Astrocyte (in vitro differentiated cells and primary cell): ENCODE measurements at places on chromosomes 4 and X. TPM values are rescaled to one million over a fixed set of nuclear protein-coding genes. Genes with fewer than 3 reads are reported as not detected.

The TBX22 gene
- not detected in 2 replicates for total RNA-seq

The SORBS2 gene
- 96.1 and 97.4 TPM in 2 replicates for total RNA-seq

DNA sequence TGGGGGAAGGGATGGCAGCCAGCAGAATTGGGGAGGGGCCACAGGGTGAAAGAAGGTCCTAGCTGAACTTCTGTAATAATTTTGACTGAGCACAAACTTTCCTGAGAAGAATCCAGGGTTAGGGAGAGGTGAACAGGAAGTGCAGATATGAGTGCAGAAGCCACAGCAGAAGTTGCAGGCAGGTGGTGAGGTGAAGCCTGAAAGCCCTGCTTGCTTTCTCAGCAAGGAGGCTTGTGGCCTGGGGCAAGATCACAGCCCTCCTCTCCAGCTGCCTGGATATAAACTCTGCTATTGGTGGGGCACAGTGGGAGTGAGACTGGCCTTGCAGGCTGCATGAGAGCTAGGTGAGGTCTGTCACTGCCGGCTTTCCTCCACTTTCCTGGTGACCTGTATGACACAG, 44.1 kb upstream of the UPRT start:
- H3K36me3 ChIP-seq, result no peaks in the 10 kb centered on the region
- H3K27me3 ChIP-seq, result no peaks in the 10 kb centered on the region
- no peak for DNase-seq
- no peak overlapping the region for H3K4me3 ChIP-seq

GRCh38 chr4:152462047-152462446, 73.8 kb downstream of the FBXW7 start:
- H3K27ac ChIP-seq, result peak overlapping the region; percentile 8
- H3K4me1 ChIP-seq, result no peaks in the 10 kb centered on the region
- no peaks in the 10 kb centered on the region for H3K27me3 ChIP-seq
- no peak overlapping the region for H3K4me3 ChIP-seq
- DNase-seq, result no peak

GRCh38 chr4:4328840-4329239, 38.8 kb downstream of the ZBTB49 start:
- H3K4me1 ChIP-seq, result no peaks in the 10 kb centered on the region
- H3K36me3 ChIP-seq, result no peaks in the 10 kb centered on the region
- H3K27me3 ChIP-seq, result no peaks in the 10 kb centered on the region
- no peak overlapping the region for H3K27ac ChIP-seq
- H3K4me3 ChIP-seq, result no peak overlapping the region

- no peak overlapping the region for H3K4me3 ChIP-seq
- DNase-seq, result no peak
- H3K4me1 ChIP-seq, result no peaks in the 10 kb centered on the region
- no peaks in the 10 kb centered on the region for H3K27me3 ChIP-seq
- H3K27ac ChIP-seq, result no peak overlapping the region
- no peaks in the 10 kb centered on the region for H3K36me3 ChIP-seq
Measured at GRCh38 chrX:153921070-153921469, 5.0 kb downstream of the ARHGAP4 start.

DNA sequence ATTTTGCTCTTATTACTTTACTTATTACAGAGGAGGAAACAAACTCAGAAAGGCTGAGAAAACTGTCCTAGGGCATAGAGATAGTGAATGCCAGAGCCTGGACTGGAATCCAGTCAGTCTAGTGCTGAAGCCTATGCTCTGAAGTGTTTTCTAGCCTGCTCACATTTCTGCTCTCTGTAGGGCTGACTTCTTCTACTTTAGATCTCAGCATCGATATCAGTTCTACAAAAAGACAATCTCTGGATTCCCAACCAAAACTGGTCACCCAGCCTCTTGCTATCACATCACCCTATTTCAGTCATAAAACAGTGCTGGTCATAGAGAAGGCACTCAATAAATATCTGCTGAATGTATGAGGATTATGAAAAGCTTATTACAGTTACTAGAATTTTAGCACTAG, 87.2 kb downstream of the FAM13A start:
- H3K4me1 ChIP-seq, result no peaks in the 10 kb centered on the region
- no peak for DNase-seq
- no peak overlapping the region for H3K27ac ChIP-seq
- H3K36me3 ChIP-seq, result no peaks in the 10 kb centered on the region
- no peaks in the 10 kb centered on the region for H3K27me3 ChIP-seq

The MAP3K15 gene
- total RNA-seq, result 1.2 and 2.1 TPM in 2 replicates

- H3K4me3 ChIP-seq, result no peak overlapping the region
- no peaks in the 10 kb centered on the region for H3K4me1 ChIP-seq
- peak; percentile 12 for DNase-seq
- H3K36me3 ChIP-seq, result no peaks in the 10 kb centered on the region
- H3K27ac ChIP-seq, result no peak overlapping the region
Measured at GRCh38 chrX:18598413-18598812, 73.5 kb downstream of the RS1 start.

DNA sequence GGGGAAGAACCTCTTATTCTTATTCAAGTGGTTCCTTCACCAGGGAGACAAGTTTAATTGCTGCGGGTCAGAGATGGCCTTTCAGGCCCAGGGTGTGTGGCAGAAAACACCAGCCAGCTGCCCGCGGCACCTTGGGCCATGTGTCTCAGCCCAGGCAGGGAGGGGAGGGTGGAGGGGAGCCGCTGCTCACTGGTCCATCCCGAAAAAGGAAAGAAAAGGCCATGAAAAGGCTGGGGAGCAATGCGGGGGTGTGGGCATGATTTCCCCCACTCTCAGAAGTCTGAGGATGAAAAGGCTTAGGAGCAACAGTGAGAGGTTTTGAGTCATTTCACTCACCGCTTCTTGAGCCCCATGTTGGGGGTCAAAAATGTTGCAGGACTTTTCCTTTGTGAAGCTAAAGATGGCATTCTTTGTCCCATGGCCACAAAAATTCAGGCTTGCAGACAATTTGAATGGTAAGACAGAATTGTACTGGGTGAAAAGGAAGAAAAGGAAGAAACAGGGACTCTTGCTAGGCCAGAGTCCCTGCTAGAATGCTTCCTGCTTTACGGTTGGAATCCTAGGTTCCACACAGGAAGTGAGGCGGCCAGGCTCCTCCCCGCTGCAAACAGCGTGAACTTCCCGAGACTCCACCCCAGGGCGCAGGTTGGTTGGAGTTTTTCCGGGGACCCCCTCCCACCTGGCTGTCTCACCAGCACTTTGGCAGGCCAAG, 17.4 kb upstream of the FAM47E start:
- no peak overlapping the region for H3K4me3 ChIP-seq
- H3K27me3 ChIP-seq, result no peaks in the 10 kb centered on the region
- H3K27ac ChIP-seq, result no peak overlapping the region
- H3K36me3 ChIP-seq, result no peaks in the 10 kb centered on the region

DNA sequence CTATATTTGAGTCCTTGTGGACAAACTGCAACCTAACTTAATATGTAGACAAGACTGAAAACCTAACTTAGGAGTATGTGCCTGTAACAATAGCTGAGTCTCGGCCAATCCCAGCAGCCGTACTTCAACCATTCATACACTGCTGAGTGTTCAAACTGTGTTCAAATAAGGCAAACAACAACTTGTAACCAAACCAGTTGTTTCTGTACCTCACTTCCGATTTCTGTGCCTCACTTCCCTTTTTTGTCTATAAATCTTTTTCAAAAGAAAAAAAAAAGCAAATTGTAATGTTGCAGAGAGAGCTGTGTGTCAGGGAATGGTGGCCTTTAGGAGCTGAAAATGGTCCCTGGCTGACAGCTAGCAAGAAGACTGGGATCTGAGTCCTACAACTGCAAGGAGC, 46.0 kb downstream of the GEMIN8 start:
- no peaks in the 10 kb centered on the region for H3K27me3 ChIP-seq
- no peaks in the 10 kb centered on the region for H3K36me3 ChIP-seq
- no peak overlapping the region for H3K27ac ChIP-seq
- no peaks in the 10 kb centered on the region for H3K4me1 ChIP-seq

The TREX2 gene
- 0.36 TPM in 1 of 2 replicates, not detected in the other for total RNA-seq

The XPNPEP2 gene
- not detected in 2 replicates for total RNA-seq

GRCh38 chrX:24646006-24646405, 1.1 kb downstream of the PCYT1B start:
- H3K27ac ChIP-seq, result no peak overlapping the region
- no peaks in the 10 kb centered on the region for H3K4me1 ChIP-seq
- peak overlapping the region; percentile 52 for H3K4me3 ChIP-seq

DNA sequence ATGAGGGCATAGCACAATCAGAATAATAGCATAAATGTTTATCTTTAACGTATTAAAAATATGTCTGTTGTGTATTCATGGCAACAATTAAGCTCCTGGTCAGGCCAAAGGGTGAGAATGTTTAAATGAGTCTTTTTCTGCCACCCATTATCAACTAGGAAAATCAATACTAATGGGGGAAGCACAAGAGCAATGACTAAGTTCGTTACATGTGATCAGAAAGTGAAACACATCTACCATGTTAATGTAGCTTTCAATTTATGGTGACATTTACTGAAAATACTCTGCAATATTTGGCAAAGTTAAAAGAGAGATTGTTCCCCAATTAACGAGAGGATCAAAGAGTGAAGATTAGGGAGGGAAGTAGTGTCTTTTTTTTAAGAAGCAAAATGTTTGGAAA, 143.7 kb downstream of the NAA11 start:
- no peak overlapping the region for H3K27ac ChIP-seq
- no peaks in the 10 kb centered on the region for H3K27me3 ChIP-seq
- no peaks in the 10 kb centered on the region for H3K36me3 ChIP-seq
- DNase-seq, result no peak
- no peaks in the 10 kb centered on the region for H3K4me1 ChIP-seq
- H3K4me3 ChIP-seq, result no peak overlapping the region

The DMP1 gene
- total RNA-seq, result 0.10 and 0.11 TPM in 2 replicates

DNA sequence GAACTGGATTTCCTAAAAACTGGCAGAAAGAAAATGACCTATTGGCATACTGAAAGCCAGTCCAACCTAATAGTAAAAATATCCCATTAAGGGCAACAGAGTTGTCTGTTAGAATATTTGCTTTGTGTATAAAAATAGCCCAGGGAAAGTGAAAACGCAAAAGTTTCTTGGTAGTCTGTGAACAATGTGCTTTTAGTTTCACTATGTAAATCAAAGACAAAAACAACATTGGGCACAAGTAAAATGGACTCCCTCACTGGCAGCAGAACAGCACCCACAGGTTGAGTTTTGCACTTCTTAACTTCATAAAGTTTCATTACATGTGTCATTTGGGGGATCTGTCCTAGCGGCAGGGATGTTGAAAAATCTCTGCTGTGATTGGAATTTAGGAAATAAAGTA, 4.3 kb upstream of the FGG start:
- no peaks in the 10 kb centered on the region for H3K36me3 ChIP-seq
- no peak overlapping the region for H3K27ac ChIP-seq
- DNase-seq, result no peak
- H3K4me1 ChIP-seq, result no peaks in the 10 kb centered on the region

DNA sequence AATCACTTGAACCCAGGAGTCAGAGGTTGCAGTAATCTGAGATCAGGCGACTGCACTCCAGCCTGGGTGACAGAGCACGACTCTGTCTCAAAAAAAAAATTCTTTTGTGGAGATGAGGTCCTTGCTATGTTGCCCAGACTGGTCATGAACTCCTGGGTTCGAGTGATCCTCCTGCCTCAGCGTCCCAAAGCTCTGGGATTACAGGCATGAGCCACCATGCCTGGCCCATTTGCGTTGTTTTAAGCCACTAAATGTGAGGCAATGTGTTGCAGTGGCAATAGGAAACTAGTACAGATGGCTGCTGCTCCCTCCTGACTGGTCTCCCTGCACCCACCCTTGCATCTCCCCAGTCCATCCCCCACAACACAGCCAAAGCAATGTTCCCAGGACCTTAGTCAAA, 40.0 kb upstream of the APLN start:
- no peaks in the 10 kb centered on the region for H3K36me3 ChIP-seq
- H3K27me3 ChIP-seq, result no peaks in the 10 kb centered on the region
- DNase-seq, result no peak
- H3K4me1 ChIP-seq, result no peaks in the 10 kb centered on the region
- H3K27ac ChIP-seq, result no peak overlapping the region
- no peak overlapping the region for H3K4me3 ChIP-seq

The TEC gene
- 0.61 and 0.91 TPM in 2 replicates for total RNA-seq

The HELT gene
- not detected in 2 replicates for total RNA-seq

- H3K4me1 ChIP-seq, result no peaks in the 10 kb centered on the region
- no peaks in the 10 kb centered on the region for H3K36me3 ChIP-seq
- DNase-seq, result no peak
- no peaks in the 10 kb centered on the region for H3K27me3 ChIP-seq
Measured at GRCh38 chr4:163172647-163173046, 6.0 kb upstream of the NAF1 start.

DNA sequence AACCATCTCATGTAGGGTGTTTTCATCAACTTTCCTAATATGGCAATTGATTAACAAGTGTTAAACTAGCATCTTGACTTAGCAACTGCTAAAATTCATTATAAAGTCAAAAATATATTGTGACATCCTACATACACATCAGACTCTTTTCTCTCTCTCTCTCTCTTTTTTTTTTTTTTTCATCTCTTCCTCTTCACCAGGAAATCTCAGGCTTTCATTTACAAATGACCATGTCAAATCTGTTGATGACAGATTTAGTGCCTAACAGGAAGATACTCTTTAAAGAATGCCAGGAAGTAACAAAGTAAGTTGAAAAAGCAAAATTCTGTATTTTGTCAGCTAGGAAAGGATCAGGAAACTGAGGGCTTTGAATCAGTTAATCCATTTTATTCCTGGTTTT, 365.5 kb downstream of the PCDH7 start:
- no peaks in the 10 kb centered on the region for H3K27me3 ChIP-seq
- peaks cover 13% of the 10 kb centered on the region for H3K4me1 ChIP-seq
- no peak for DNase-seq
- no peak overlapping the region for H3K4me3 ChIP-seq
- H3K36me3 ChIP-seq, result no peaks in the 10 kb centered on the region
- no peak overlapping the region for H3K27ac ChIP-seq

GRCh38 chrX:106612393-106612763, 600 bp downstream of the RADX start:
- H3K4me3 ChIP-seq, result peak overlapping the region; percentile 83
- H3K4me1 ChIP-seq, result no peaks in the 10 kb centered on the region
- peak; percentile 6 for DNase-seq
- H3K27ac ChIP-seq, result peak overlapping the region; percentile 53
- H3K27me3 ChIP-seq, result no peaks in the 10 kb centered on the region

The FIP1L1 gene
- total RNA-seq, result 45.4 and 50.9 TPM in 2 replicates

DNA sequence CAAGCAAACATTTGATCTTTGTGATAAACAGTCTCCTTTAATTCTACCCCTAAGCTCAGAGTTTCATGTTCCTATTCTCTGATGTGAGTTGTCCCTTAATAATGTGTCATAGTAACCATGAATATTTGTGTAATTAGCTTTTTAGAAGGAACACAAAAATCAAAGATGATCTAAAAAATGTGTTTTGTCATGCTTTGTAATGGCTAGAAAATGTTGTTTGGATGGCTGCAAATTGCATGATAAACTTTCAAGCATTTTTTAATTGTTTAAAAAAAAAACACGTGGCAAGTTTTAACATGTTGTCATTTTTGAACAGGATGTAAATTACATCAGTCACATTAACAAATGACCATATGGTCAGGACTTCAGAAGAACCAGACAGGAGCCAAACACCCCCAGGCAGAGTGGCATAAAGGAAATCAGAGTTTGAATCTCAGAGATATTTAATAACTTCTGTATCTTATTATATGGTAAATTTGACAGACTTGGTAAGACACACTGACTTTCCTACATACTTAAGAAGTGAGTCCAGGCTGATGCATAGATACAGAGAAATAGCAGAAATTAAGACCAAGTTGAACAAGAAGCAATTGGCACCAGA, 223.9 kb upstream of the VEGFC start:
- peak; percentile 64 for DNase-seq
- H3K36me3 ChIP-seq, result no peaks in the 10 kb centered on the region
- H3K4me3 ChIP-seq, result no peak overlapping the region
- H3K27ac ChIP-seq, result peak overlapping the region; percentile 5

GRCh38 chr4:139624441-139625092, 41.1 kb upstream of the MGST2 start:
- DNase-seq, result no peak
- H3K27ac ChIP-seq, result no peak overlapping the region
- H3K4me3 ChIP-seq, result no peak overlapping the region
- H3K27me3 ChIP-seq, result peaks cover 2% of the 10 kb centered on the region
- H3K36me3 ChIP-seq, result no peaks in the 10 kb centered on the region
